ENCODE measurements at places on chromosomes 2 and 18. TPM values are rescaled to one million over a fixed set of nuclear protein-coding genes. Genes with fewer than 3 reads are reported as not detected.

DNA sequence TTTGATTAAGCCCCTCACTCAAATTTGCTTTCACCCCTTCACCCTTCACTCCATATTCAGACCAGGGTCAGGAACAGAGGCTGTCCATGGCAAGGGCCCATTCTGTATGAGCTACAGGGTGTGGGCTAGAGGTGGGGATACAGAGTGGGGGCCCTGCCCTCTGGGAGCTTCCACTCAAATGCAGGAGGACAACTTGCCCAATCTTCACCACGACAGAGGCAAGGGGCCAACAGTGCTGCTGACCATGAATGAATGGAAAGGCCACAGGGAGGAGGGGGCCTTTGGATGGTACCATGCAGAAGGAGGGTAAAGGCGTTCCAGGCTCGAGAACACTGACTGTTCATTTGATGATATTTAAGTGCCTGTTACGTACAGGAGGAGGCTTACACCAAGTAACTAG, 22.8 kb downstream of the ADRA2B start:
- no peak overlapping the region for H3K4me3 ChIP-seq
- no peak overlapping the region for H3K27ac ChIP-seq
- H3K4me1 ChIP-seq: peaks cover 30% of the 10 kb centered on the region
- DNase-seq: no peak
- H3K36me3 ChIP-seq: no peaks in the 10 kb centered on the region
- H3K27me3 ChIP-seq: no peaks in the 10 kb centered on the region

GRCh38 chr18:12076424-12077140, 17.1 kb upstream of the ANKRD62 start:
- no peaks in the 10 kb centered on the region for H3K27me3 ChIP-seq
- H3K4me1 ChIP-seq: peaks cover 9% of the 10 kb centered on the region
- DNase-seq: peak; percentile 32
- no peak overlapping the region for H3K4me3 ChIP-seq
- peak overlapping the region; percentile 44 for H3K27ac ChIP-seq

GRCh38 chr2:212364112-212364985, 174.3 kb downstream of the ERBB4 start:
- no peak overlapping the region for H3K27ac ChIP-seq
- DNase-seq: no peak
- H3K4me1 ChIP-seq: no peaks in the 10 kb centered on the region
- H3K36me3 ChIP-seq: no peaks in the 10 kb centered on the region
- no peak overlapping the region for H3K4me3 ChIP-seq

- H3K36me3 ChIP-seq: no peaks in the 10 kb centered on the region
- no peak overlapping the region for H3K4me3 ChIP-seq
- H3K4me1 ChIP-seq: peaks cover 70% of the 10 kb centered on the region
Measured at GRCh38 chr2:109173311-109174171, 44.5 kb downstream of the SH3RF3 start.

The WDR75 gene
- 15.9 TPM for polyA plus RNA-seq

DNA sequence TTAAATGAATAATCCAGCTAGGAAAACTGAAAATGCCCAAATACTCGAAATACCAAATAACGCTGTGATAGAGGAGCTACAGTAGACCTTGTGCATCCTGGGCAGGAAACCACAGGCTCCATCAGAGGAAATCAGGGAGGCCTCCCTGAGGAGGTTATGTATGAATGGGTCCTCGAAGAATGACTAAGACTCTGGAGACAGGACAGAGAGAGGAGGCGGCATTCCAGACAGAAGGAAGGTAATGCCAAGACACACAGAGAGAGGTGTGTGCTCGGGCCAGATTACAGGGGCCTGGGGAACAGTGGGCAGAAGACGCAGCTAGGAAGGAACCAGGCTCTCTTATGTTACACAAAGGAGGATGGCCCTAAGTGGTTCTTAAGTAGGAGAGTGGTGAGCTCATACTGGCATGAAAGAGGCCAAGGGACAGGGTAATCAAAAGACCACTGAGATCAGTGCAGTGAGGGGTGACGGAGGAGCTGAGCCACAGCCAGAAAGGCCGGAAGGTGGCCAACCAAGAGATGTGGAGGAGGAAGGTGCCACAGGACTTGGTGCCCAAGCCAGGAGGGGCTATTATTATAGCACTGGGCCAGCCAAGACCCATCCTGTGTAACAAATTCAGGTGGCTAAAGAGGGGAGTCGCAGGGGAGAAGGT, 9.9 kb downstream of the ST3GAL5 start:
- no peaks in the 10 kb centered on the region for H3K36me3 ChIP-seq
- no peak overlapping the region for H3K27ac ChIP-seq
- H3K4me3 ChIP-seq: no peak overlapping the region
- H3K27me3 ChIP-seq: peaks cover 17% of the 10 kb centered on the region
- DNase-seq: no peak

DNA sequence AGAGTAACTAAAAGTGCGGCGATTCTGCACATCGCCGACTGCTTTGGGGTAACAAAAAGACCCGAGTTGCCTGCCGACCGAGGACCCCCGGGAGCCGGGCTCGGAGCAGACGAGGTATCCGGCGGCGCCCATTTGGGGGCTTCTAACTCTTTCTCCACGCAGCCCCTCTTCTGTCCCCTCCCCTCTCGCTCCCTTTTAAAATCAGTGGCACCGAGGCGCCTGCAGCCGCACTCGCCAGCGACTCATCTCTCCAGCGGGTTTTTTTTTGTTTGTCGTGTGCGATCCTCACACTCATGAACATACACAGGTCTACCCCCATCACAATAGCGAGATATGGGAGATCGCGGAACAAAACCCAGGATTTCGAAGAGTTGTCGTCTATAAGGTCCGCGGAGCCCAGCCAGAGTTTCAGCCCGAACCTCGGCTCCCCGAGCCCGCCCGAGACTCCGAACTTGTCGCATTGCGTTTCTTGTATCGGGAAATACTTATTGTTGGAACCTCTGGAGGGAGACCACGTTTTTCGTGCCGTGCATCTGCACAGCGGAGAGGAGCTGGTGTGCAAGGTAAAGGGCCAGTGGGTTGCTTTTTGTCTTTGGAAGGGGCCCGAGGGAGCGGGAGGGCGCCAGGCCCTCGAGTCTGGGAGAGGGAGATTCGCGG, 1.4 kb downstream of the TRIB2 start:
- no peaks in the 10 kb centered on the region for H3K27me3 ChIP-seq
- peak overlapping the region; percentile 97 for H3K4me3 ChIP-seq
- peaks cover 5% of the 10 kb centered on the region for H3K36me3 ChIP-seq
- H3K4me1 ChIP-seq: peaks cover 49% of the 10 kb centered on the region
- no peak for DNase-seq
- H3K27ac ChIP-seq: peak overlapping the region; percentile 97

DNA sequence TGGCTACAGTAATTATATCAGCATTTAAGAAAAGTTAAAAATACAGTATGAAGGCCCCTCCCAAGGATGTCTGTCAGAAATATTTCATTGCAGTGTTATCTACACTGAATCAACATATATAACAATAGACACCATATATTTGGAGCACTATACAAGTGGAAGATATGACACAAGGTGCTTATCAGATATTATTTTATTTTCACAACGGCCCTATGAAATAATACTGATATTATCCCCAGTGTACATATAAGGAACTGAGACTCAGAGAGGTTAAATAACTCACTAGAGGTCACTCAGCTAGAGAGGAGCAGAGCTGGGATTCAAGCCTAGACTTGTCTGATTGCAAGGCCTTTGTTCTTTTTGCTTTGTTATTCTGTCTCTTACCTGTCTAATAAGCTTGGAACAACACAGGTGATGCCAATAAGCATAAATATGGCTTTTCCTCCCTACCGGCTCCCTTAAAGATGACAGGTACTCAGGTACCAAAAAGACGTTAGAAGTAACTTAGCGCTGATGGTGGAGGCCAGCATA, 4.7 kb upstream of the SLC40A1 start:
- H3K36me3 ChIP-seq: no peaks in the 10 kb centered on the region
- no peak for DNase-seq
- no peak overlapping the region for H3K4me3 ChIP-seq
- no peak overlapping the region for H3K27ac ChIP-seq
- H3K27me3 ChIP-seq: no peaks in the 10 kb centered on the region

GRCh38 chr2:219634951-219635751, 7.7 kb downstream of the SLC4A3 start:
- no peaks in the 10 kb centered on the region for H3K27me3 ChIP-seq
- peaks cover 92% of the 10 kb centered on the region for H3K4me1 ChIP-seq
- peaks cover 18% of the 10 kb centered on the region for H3K36me3 ChIP-seq
- peak overlapping the region; percentile 94 for H3K27ac ChIP-seq
- no peak overlapping the region for H3K4me3 ChIP-seq

GRCh38 chr2:160836755-160837154, 323.5 kb upstream of the TANK start:
- H3K36me3 ChIP-seq: no peaks in the 10 kb centered on the region
- no peaks in the 10 kb centered on the region for H3K27me3 ChIP-seq
- no peak overlapping the region for H3K27ac ChIP-seq
- no peak overlapping the region for H3K4me3 ChIP-seq
- H3K4me1 ChIP-seq: no peaks in the 10 kb centered on the region
- no peak for DNase-seq

The ZNF804A gene
- polyA plus RNA-seq: not detected

DNA sequence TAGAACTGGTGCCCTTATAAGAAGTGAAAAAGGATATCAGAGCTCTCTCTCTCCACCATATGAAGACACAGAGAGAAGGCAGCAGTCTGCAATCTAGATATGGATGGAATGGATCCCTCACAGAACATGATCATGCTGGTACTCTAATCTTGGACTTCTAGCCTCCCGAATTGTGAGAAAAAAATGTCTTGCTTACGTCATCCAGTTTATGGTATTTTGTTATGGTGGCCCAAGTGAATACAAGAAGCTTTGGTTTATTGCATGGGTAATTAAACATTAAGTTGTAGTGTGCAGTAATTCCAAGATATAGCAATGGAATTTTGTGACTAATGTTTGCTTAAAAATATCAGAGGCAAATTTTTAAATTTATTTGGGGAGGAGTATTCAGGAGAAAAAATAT, 1667.4 kb upstream of the SLC39A10 start:
- no peaks in the 10 kb centered on the region for H3K27me3 ChIP-seq
- H3K36me3 ChIP-seq: no peaks in the 10 kb centered on the region
- no peaks in the 10 kb centered on the region for H3K4me1 ChIP-seq
- DNase-seq: no peak
- no peak overlapping the region for H3K4me3 ChIP-seq

The SFT2D3 gene
- polyA plus RNA-seq: 5.6 TPM

The AQP12B gene
- 0.03 TPM for polyA plus RNA-seq

- peak overlapping the region; percentile 8 for H3K4me3 ChIP-seq
- no peak for DNase-seq
- no peaks in the 10 kb centered on the region for H3K27me3 ChIP-seq
- H3K36me3 ChIP-seq: peaks cover 31% of the 10 kb centered on the region
Measured at GRCh38 chr18:79948719-79949411, 2.6 kb downstream of the SLC66A2 start.

The CYTIP gene
- 0.86 TPM for polyA plus RNA-seq

DNA sequence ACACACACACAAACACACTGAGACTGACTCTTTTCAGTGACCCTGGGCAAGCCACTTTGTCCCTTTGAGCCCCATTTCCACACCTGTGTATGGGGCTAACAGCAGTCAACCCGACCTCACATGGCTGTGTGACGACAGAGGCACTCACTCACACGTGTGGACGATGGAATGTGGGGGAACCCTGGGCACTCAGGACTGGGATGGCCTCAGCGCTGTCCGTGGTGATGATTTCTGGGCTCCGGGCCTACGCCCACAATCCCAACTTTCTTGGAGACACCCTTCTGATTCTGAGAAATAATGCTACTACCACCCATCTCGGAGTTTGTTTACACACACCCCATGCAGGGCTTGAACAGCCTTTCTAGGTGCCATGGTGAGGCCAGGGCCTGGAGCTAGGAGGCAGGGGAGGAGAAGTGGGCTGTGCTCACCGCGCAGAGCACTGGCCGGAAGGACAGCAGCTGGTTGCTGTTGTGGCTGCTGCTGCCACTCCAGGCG, 1.5 kb downstream of the CRYBA2 start:
- peaks cover 61% of the 10 kb centered on the region for H3K27me3 ChIP-seq
- no peak overlapping the region for H3K4me3 ChIP-seq
- H3K4me1 ChIP-seq: peaks cover 19% of the 10 kb centered on the region
- no peak for DNase-seq
- H3K36me3 ChIP-seq: no peaks in the 10 kb centered on the region
- no peak overlapping the region for H3K27ac ChIP-seq

DNA sequence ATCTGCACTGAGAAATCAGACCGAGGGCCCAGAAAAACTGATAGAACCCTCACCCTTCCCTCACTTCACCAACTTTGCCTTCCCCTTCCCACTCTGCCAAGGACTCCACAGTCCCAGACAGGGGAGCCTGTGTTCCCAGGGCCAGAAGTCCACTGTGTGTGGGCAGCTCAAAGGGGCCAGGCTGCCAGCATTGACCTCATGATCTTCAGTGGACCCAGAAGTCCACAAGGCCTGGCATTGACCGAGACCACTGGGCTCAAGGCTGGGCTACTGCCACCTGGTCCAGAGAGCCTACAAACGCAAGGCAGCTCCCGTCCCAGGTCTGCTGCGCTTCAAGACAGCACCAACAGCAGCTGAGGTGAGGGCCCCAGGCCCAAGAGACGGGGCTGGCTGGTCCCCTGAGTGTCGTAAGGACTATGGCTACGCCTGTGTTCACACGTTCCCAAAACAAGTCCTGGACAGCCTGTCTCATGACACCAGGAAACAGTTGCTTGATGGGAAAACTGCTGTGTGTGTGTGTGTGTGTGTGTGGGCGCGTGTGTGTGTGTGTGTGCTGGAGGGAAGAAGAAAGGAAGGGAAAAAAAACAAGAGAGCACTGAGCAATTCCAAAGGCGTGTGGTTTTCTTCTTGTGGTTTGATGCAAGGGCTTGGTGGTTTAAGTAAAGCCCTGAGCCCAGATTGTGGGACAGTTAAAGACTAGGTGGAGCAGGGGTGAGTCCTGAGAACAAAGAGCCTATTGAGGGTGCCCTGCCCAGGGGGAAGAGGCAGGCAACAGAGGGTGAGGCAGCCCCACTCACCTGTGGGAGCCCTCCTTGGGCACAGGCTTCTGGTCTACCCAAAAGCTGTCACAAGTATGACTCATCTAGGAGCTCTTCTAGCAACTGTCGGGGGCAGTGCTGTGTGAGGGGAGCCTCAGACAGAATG, 46.6 kb upstream of the ZBTB7C start:
- H3K4me1 ChIP-seq: peaks cover 15% of the 10 kb centered on the region
- H3K36me3 ChIP-seq: no peaks in the 10 kb centered on the region
- no peak for DNase-seq
- H3K27ac ChIP-seq: no peak overlapping the region
- no peaks in the 10 kb centered on the region for H3K27me3 ChIP-seq
- no peak overlapping the region for H3K4me3 ChIP-seq

DNA sequence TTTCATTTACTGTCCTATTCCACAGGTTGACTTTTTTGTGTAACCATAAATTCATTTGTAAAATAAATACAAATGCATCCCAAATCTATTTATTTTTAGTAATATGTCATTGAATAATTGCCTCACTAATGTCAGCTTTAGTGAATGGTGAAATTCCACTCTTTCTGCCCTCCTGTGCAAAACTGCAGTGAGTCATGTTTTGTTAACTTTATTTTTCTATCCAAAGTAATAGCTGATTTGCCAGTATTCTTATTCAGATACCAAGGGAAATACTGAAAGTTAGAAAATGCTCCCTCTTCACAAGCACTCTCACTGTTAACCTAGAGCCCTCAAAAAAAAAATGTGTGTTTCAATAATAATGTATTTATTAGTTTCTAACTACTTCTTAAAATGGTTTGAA, 322.8 kb downstream of the RIT2 start:
- no peaks in the 10 kb centered on the region for H3K36me3 ChIP-seq
- H3K4me3 ChIP-seq: no peak overlapping the region
- no peaks in the 10 kb centered on the region for H3K27me3 ChIP-seq
- no peak for DNase-seq
- no peaks in the 10 kb centered on the region for H3K4me1 ChIP-seq

The PCARE gene
- polyA plus RNA-seq: 0.04 TPM

- DNase-seq: no peak
- no peak overlapping the region for H3K4me3 ChIP-seq
- H3K4me1 ChIP-seq: no peaks in the 10 kb centered on the region
- no peak overlapping the region for H3K27ac ChIP-seq
- H3K27me3 ChIP-seq: no peaks in the 10 kb centered on the region
- H3K36me3 ChIP-seq: no peaks in the 10 kb centered on the region
Measured at GRCh38 chr2:25534455-25534854, 138.9 kb downstream of the DTNB start.
